Erythroblast (primary cell): ENCODE measurements at places on chromosomes 12 and 14.

DNA sequence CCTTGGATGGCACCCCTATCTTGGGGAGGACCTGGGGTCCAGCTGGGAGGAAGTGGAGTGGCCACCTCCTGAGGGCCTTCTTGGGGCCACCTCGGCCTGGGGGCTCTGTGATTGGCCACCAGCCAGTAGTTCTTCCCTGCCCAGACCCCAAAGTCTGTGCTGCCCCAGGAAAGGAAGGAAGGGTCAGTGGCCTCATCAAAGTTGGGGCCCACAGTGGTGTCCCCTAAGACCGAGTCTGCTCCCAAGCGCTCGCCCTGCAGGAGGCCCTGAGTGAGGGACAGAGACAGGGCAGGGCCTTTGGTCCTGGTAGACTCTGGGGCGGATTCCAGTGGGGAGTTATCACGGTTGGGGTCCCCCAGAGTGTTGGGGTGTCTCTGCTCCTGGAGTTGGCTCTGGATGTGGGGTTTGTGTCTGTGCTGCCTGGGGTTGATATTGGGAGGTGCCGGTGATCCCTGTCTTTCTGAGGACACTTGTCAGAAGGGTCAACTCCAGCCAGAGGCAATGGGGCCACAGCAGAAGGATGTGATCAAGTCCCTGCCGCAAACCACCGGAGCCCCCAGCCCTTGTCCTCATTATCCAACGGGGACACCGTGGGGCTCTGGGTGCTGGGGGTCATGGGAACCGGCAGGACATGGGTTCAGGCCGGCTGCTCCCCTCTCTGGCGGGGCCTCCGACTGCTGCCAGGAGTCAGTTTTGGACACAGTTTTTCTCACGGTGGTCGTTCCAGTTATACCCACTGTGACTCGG is 364.3 kb downstream of the TMEM121 start:
- no peak for DNase-seq

GRCh38 chr14:49173765-49174373 is 412.3 kb downstream of the RPS29 start:
- DNase-seq = peak; percentile 78

- no peak for DNase-seq
Observed at GRCh38 chr12:99427104-99427503, 220.4 kb upstream of the GARIN6 start.

DNA sequence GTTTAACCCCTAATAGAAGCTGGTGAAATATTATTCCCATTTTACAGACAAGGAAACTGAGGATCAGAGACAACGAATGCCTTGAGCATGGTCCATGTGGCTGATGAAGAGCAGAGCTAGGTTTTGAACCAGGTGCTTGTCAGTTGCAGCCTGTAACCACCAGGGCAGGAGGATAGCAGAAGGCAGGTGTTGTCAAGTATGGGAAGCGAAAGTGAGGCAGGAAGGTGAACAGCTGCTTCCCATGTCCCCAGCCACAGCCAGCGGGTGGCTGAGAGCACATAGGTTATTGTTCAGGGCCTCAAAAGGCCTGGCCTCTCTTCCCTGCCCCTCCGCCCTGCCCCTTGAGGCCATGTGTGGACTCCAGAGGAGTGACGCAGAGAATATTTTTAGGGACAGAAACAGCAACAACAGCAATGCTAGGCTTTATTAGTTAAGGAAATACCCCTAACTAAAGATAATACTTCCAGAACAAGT is 39.6 kb downstream of the IQSEC3 start:
- DNase-seq = no peak

DNA sequence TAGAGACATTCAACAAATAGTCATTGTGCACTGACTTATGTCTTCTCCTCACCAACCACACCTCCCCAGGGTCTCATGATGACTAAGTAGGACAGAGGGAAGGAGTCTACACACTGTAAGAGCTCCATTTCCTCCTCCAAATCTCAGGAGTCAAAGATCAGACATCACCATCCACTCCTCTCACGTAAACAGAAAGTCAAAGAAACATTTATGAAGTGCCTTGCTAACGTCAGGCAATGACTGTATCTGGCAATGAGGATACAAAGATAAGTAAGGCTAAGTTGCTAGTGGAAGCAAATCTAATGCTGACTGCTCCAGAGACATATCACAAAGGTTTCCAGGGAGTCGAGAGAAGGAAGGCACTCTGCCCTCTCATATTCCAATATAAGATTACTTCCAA is 88.9 kb downstream of the SLC2A13 start:
- no peak for DNase-seq

GRCh38 chr14:35236806-35237205 is 55.4 kb upstream of the PSMA6 start:
- no peak for DNase-seq

DNA sequence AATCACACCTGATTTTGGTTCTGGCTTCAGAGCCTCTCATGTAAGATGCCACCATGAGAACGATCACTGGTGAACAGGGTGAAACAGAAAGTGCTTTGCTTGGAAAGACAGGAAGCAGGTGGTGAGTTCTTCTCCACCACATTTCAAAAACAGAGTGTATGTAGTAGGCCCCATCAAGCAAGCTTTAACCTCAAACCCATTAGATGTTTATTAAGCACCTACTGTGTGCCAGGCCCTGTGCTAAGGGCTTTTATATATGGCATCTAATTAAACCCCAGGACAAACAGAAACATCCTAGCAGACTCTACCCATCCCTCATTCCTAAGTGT is 47.8 kb upstream of the MED13L start:
- DNase-seq = no peak
